ENCODE measurements at places on chromosomes 7 and 10.

DNA sequence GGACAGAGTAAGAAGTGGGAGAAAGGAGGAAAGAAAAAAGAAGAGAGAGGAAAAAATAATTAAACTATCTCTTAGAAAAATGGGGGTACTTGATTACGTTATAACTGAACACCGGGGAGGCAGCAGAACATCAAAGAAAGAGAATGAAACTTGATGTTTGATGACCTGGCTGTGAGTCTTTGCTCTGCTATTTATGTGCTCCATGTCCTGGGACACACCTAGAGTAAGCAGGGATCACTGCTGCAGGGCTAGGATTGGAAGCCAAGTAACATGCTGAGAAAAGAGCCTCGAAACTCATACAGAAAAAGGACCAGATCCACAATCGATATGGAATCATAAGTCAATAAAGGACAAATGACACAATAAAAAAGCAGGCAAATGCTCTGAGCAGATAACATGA is 56.7 kb upstream of the COL13A1 start:
- no peak for DNase-seq

GRCh38 chr7:94875201-94875600 is 32.2 kb upstream of the PPP1R9A start:
- no peak for DNase-seq

DNA sequence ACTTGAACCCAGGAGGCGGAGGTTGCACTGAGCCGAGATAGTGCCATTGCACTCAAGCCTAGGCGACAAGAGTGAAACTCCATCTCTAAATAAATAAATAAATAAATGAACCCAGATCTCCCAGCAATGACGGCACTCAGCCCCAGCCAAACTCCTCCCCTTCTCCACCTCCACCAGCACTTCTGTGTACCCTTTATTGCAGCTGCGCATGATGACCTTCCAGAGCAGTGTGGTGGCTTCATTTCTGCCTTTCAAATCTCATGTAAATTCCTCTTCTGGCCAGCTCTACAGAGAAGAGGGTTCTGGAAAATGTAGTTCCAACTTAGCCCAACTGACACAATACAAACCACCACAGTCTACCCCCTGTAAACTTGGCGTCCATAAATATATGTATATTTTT is 108.5 kb downstream of the SLC37A3 start:
- no peak for DNase-seq

DNA sequence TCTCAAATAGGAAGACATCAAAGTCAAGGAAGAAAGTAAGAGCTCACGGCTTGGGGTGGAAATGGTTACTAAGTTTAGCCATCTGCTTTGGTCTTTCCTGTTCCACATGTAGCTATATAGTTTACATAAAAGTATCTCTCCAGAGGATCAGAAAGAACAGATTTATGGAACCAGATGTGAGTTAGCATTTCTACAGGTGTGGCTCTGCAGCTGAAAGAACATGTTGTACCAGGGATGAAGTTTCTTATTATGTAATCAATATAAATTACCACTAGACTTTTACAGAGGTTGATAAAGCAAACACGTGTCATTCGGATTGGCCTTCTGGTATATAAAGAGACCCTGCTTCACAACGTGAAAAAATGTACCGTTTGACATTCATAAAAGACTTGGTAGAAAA is 19.9 kb downstream of the CALD1 start:
- DNase-seq, result no peak

- peak; percentile 37 for DNase-seq
These were observed 24.4 kb upstream of the ASAH2 start for GRCh38 chr10:50275650-50276235.

GRCh38 chr10:82394122-82394521 is 519.1 kb downstream of the NRG3 start:
- peak; percentile 13 for DNase-seq

DNA sequence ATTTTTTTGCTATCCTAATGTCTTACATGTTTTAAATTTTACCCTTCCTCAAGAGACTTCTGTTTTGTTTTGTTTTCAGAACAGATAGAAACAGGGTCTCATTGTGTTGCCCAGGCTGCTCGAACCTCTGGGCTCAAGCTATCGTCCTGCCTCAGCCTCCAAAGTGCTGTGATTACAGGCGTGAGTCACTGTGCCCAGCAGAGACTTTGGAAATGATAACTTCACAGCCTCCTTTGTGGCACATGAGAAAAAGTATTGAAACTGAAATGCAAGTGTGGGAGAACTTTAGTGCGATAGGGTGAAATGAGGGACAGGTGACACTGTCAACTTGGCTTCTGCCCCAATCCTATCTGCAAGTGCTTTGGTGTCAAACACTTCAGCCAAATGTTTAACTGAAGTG is 21.6 kb downstream of the IRF5 start:
- DNase-seq, result no peak

- DNase-seq, result no peak
These were observed 108.8 kb downstream of the ATE1 start for GRCh38 chr10:121819049-121819448.

DNA sequence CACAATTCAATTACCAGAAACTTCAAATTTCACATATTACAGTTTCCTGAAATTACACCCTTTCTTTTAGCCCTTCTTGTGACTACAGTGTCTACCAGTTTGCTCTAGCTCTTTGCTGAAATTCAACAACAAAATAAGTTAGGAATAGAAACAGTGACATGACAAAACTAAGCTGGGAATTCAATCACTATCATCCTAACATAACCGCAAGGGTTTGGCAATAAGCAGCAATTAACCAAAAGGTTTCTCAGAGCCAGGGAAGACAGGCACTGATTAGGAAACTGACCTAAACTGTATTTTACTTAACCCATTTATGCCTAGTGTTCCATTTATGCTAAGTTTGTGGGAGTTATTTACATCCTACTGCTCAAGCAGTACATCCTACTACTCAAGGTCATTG is 31.3 kb downstream of the HIBADH start:
- no peak for DNase-seq

DNA sequence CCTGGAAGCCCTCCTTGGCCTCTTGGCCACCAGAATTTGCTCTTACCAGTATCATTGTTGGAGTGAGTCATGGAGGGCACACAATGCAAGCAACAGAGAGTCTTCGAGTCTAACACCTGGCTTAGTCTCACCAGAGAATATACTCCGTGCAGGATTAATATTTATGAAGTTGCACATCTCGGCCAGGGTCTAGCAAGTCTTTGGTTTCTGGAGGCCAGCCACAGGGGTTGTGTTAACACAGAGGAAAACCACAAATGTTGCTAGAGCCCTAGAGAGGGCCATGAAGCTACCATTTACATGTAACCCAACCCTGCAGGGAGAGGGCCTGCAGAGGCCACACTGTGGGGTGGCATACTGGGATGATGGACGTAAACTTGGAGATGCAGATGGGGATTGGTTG is 71.8 kb downstream of the MTPN start:
- DNase-seq, result no peak

GRCh38 chr10:58140691-58141347 is 126.9 kb downstream of the IPMK start:
- DNase-seq, result no peak

- DNase-seq, result no peak
These were observed 41.9 kb downstream of the PRSS2 start for GRCh38 chr7:142812437-142813215.

- DNase-seq, result no peak
These were observed 146.7 kb upstream of the TMEM196 start for GRCh38 chr7:19920166-19920565.

GRCh38 chr7:42479452-42479815 is 242.4 kb upstream of the GLI3 start:
- DNase-seq, result no peak

DNA sequence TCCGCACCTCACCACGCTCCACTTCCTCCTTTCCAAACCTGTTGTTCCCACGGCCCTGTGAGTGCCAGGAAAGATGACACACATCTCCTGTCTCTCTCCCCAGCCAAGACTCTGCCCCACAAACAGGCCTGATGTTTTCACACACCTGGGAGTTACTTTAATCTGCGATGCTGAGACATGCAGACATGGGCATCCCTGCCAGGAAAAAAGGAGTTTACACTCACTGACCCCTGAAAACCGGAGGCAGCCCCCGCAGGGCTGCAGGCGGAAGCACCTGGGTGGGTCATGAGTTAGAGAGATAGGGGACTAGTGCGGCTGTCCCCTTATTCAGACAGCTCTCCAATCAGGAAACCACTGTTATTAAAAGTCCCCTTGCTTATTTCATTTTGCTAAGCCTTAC is 106.4 kb upstream of the CARD11 start:
- DNase-seq, result no peak

GRCh38 chr7:3955751-3956696 is 655.0 kb downstream of the SDK1 start:
- no peak for DNase-seq

DNA sequence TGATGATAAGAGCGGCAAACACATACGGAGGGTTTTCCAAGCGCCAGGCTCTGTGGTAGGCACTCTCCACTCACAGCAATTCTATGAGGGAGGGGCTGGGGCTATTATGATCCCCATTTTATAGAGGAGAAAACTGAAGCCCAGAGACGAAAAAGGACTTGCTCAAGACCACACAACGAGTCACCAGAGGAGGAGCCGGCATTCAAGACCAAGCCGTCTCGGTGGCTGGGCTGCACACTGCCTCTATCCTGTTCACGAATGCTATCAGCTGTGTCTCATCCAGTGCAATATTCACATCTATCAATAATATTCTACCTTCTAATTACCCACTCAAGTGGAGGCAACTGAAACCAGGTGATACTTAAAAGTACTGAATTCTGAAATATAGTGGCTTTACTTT is 67.8 kb upstream of the NMT2 start:
- DNase-seq, result no peak

GRCh38 chr10:70546584-70546983 is 56.0 kb downstream of the PRF1 start:
- DNase-seq, result no peak

DNA sequence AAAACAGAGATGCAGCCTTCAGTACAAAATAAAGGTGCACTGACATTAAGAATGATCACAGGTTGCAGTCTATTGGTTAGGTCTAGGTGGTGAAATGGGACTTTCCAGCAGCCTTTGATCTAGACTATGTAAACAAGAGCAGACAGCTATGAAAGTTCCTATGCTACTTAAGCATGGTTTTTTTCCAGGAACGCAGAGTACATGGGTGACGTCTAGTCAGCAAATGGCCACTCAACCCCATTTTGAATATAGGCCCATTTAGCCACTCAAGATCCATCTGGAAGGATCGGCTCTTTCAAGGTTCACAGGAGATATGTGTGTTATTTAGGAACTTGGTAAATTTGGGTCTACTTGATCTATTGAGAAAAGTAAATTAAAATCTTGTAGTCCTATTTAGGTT is 1424.6 kb upstream of the LRRTM3 start:
- no peak for DNase-seq

Data from cerebellar cortex (tissue), 1 donor.